ENCODE measurements at places on chromosomes 6 and 20.
A peak's percentile ranks its signal among the peaks of the same experiment; 100 is the strongest.

- DNase-seq: no peak
These were observed 66.9 kb downstream of the MACROD2 start for GRCh38 chr20:14062171-14062570.

- DNase-seq: no peak
These were observed 176.7 kb upstream of the HSF2 start for GRCh38 chr6:122222761-122223160.

- no peak for DNase-seq
These were observed at the start of gene CARMIL1 for GRCh38 chr6:25278914-25279747. TSS of gene CARMIL1 (plus strand) at chr6:25279374. CDS start at chr6:25279796, 422 bp downstream.

GRCh38 chr20:5024103-5024502 lies 22.8 kb upstream of the SLC23A2 start:
- no peak for DNase-seq

DNA sequence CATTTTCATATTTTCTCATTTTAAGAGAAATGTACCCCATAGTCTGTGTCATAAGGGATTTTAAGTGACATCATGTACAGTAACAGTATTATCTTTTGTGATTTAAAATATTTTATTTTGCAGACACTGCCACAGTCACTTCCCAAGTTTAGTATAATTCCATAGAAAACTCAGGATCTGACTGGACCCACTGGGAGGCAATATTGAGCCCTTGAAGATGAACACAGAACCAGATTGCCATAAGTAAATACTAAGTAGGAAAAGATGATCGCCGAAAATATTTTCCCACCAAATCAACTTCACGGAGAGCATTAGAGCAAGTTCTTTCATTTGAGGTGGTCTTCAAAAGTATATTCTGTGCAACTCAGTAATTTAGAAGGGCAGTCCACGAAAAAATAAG lies 17.6 kb upstream of the PKHD1 start:
- DNase-seq: no peak

- DNase-seq: no peak
These were observed 25.3 kb upstream of the RIPOR2 start for GRCh38 chr6:24960991-24961475.

- DNase-seq: no peak
These were observed 1.5 kb downstream of the DEK start for GRCh38 chr6:18262702-18263417.

DNA sequence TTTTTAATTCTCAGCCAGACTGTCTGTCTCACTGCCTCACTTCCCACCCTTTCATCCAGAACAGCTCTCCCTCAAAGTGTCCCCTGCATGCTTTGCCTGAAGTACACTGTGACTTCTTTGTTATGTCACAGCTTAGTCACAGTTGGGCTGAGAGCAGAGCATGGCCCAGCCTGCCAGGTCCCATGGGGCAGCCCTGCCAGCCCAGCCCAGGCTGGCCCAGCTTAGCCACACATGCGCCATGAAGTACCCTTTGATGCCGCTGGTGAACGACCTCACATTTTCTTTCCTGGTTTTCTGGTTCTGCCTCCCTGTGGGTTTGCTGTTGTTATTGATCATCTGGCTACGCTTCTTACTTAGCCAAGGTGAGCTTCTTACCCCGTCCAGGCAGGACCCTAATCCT lies at the start of gene ADIG:
Gene ADIG, plus strand, starts transcription at position 185 of the 400 bp plus-strand sequence. Its CDS starts 54 bp downstream, at position 239.
- no peak for DNase-seq

DNA sequence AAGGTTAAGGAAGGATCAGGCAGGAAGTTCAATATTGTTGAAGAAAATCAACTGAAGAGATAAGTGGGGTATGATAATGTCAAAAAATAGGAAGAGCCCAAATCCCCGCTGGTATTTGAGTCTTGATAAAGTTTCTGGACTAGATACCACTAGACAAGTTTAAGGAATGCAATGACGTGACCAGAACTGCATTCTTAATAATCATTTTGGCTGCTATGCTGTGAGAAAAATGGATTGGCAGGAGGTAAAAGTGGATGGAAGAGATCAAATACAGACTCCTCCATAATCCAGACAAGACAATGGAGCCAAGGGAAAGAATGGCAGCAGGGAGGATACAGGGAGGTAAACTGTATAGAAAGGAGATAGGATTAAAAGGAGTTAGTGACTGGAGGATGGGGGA lies 128.2 kb downstream of the COL12A1 start:
- DNase-seq: no peak

- DNase-seq: no peak
These were observed 17.6 kb downstream of the NTSR1 start for GRCh38 chr20:62726276-62726675.

- peak; percentile 82 for DNase-seq
These were observed 186.0 kb downstream of the DTNBP1 start for GRCh38 chr6:15476631-15477380.

Measured in AG04450 (cell line).